ENCODE measurements at places on chromosomes 16 and 17.
A peak's percentile ranks its signal among the peaks of the same experiment; 100 is the strongest.

GRCh38 chr17:56119936-56120335 is 33.3 kb upstream of the ANKFN1 start:
- DNase-seq = no peak

- DNase-seq = peak; percentile 45
Measured at GRCh38 chr17:10844621-10845387, 6.9 kb upstream of the PIRT start.

DNA sequence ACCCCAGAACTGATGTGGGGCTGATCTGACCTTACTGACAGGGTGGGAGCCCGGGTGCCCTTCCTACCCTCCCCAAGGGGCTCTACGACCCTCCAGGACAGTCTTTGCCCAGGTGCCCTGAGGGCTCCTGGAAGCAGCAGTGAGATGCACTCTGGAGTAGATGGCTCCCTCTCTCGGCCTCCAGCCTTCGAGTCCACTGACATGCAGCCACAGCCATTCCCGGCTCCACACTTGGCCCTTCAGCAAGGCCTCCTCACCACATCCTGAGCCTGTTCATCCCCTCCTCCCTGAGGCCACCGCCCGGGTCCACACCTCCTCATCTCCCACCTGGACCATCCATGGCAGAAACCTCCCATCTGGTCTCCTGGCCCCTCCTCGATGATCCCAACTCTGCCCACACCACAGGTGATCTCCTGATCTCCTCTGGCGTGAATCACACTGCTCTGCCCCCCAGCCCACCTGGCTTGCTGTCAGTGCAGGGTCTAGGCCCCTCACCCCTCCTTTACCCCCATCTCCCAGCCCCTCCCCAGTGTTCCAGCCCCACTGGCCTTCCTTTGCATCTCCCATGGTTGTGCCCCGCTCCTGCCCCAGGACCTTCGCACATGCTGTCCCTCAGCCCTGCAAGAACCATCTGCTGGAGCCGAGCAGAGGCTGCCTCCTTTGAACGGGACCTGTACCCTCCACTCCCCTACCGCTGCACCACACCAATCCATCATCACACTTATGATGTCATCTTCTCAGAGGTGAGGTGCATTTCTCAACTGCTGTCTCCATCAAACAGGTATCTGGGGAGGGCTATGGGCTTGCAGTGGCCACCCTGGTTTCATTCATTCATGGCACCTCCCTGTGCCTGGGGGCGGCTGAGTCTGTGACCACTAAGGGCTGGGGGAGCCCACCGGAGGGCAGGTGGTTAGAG is 44.7 kb downstream of the SOCS1 start:
- DNase-seq = no peak

DNA sequence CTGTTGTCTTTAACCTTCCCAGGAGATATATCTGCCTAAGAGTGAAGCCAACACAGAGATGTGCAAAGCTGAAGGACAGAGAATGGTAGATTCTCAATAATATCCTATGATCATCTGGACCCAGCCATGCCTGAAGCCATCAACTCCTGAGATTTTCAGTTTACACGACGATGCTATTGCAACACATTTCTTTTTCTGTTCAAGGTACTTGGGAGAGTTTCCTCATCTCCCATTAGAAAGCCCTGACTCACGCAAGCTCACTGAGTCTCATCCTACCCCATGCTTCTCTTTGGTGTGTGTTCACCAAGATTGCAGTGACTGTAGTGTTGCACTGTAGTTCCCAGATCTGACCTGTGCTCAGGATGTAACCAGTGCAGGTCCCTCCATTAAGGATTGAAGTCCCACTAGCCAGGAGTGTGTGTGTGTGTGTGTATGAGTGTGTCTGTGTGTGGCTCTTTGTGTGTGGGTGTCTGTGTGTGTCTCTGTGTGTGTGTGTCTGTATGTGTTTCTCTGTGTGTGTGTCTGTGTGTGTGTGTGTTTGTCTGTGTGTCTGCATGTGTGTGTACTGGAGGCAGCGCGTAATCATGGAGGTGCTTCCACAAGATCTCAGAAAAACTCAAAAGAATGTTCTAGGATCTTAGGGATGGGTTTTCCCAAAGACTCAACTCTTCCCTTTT is 15.5 kb downstream of the CES1 start:
- no peak for DNase-seq

DNA sequence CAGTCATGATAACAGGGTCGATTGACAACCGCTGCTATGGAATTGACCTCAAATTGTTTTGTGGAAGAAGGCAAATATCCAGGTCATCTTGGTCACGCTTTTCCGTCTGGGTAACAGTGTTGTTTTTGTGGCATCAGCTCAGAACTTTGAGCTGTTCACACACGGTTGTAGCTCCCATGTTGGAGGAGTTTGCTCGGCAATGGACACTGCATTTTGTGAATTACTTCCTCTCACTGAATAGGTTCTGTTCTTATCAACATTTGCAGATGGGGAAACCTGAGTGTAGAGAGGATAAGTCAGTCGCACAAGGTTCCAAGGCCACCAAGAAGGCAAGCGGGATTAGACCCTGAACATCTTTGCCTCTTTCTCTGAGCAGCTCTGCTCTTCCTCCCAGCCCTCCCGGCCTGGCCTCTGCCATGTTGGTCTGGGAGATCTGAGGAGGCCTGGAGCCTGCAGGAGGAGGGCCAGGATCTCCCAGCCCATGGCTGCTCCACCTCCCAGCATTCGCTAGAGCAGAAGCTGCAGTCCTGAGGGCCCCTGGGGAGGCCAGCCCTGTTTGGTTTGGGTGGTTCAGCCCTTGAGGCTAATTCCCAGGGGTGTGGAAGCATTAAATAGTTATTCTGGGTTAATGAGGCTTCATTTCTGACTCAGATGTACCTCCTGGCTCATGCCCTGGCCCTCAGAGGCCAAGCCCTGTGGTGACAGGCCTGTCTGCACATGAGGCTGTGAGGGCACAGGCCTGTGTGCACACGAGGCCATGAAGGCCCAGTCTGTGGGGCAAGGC is 154.1 kb upstream of the PLCG2 start:
- DNase-seq = no peak

All from GDM1 (cell line).